Activated CD4-positive, CD25-positive, alpha-beta regulatory T cell treated with anti-CD3 and anti-CD28 coated beads, Interleukin-2, amount 50 U/mL, for 72 hours (primary cell): ENCODE measurements at places on chromosomes 1 and 21.

- DNase-seq: no peak
These were observed 60.8 kb upstream of the RBM34 start for GRCh38 chr1:235221653-235222375.

- DNase-seq: no peak
These were observed 177.3 kb upstream of the PLXNA2 start for GRCh38 chr1:208421486-208421885.

- no peak for DNase-seq
These were observed 78.7 kb upstream of the ZNF281 start for GRCh38 chr1:200488375-200489165.

DNA sequence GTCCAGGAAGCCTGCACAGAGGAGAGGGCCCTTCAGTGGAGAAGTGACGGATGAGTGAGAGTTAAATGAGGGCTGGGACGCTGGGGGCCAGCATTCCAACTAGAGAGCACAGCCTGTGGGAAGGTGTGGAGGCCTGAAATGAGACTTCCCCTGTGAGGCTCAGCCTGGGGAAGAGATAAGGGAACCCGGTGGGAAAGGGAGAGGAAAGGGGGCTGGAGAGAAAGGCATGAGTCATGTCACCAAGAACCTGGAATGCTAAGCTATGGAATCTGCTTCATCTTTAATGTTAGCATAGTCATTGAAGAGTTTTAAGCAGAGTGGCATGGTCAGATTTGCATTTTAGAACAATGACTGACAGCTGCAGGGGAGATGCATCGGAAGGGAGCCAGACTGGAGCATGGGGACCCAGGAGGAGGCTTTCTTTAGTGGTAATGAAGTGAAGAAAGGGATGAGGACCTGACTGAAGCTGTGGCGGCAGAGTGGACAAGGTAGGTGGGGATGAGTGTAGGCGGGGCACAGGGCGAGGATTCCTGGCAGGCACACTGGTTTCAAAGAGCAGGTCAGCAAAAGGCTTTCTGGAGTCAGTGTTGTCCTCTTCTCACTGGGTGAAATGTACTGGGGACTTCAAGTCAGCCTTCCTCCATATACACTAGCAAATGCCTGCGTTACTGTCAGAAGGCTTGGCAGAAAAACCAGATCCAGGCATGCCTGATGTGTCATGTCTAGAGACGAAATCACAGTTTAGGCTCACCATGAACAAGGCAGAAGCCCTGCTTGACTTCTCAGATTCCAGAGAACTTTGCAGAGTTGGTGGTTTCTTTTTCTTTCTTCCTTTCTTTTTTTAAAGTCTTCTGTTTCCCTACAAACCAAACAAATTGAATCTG, 8.0 kb downstream of the RGL1 start:
- no peak for DNase-seq

GRCh38 chr1:20964540-20965484, 177.7 kb upstream of the HP1BP3 start:
- DNase-seq: no peak

- no peak for DNase-seq
These were observed 13.5 kb upstream of the CHI3L1 start for GRCh38 chr1:203199816-203200571.

DNA sequence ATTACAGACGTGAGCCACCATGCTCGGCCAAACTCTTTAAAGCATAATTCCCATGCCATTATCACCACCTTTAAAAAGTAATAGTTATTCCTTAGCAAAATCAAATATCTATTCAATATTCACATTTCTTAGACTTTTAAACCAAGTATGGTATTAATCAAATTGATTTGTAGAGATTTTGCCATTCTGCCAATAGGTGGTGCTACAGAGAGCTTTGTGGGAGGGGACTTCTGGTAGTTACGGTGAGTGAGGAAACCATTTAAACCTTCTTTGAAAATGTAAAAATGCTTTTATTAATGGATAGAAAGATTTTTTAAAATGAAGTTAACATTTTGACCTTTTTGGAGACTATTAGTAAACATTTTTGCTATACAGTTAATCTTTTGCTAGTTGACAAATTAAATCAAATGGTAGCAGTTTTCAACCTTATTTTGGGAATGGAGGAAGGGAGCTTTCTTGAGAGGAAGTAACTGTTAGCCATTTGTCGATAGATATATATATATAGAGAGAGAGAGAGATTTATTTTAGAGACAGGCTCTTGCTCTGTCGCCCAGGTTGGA, 19.3 kb downstream of the IARS2 start:
- DNase-seq: no peak

- DNase-seq: no peak
These were observed 77.9 kb upstream of the ZBTB18 start for GRCh38 chr1:243973169-243973568.

- DNase-seq: no peak
These were observed 32.4 kb downstream of the GALNT2 start for GRCh38 chr1:230099465-230099864.

GRCh38 chr1:27366411-27367159, at the start of gene MAP3K6:
TSS of gene MAP3K6 (minus strand) at chr1:27366961. CDS start at chr1:27366597, 364 bp downstream.
- peak; percentile 49 for DNase-seq

- no peak for DNase-seq
These were observed 86.3 kb downstream of the NKAIN1 start for GRCh38 chr1:31153423-31153822.

- no peak for DNase-seq
These were observed 6.0 kb upstream of the LINGO4 start for GRCh38 chr1:151811181-151811580.

DNA sequence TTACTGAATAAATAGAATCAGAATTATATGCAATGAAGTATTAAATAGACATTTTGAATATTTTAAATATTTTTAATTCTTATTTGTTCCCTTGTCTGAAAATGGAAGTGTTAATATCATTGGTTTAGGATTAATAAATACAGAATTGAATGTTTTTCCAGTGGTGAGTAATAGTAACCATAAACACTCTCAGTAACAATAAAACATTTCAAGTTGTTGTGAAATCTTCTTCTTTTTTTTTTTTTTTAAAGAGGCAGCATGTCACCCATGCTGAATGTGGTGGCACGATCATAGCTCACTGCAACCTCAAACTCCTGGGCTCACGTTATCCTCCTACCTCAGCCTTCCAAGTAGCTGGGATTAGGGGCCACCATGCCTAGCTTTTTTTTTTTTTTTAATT, 86.2 kb upstream of the ZBTB18 start:
- no peak for DNase-seq

GRCh38 chr1:208093754-208094719, 150.1 kb downstream of the PLXNA2 start:
- peak; percentile 62 for DNase-seq

GRCh38 chr1:47969478-47969877, 27.7 kb downstream of the TRABD2B start:
- DNase-seq: no peak
